ENCODE measurements at places on chromosomes 5 and 9. TPM values are rescaled to one million over a fixed set of nuclear protein-coding genes. Genes with fewer than 3 reads are reported as not detected.

GRCh38 chr5:6576861-6577501 is 55.9 kb downstream of the NSUN2 start:
- H3K4me3 ChIP-seq = no peak overlapping the region
- H3K27me3 ChIP-seq = peaks cover 24% of the 10 kb centered on the region
- H3K4me1 ChIP-seq = no peaks in the 10 kb centered on the region
- no peaks in the 10 kb centered on the region for H3K36me3 ChIP-seq

DNA sequence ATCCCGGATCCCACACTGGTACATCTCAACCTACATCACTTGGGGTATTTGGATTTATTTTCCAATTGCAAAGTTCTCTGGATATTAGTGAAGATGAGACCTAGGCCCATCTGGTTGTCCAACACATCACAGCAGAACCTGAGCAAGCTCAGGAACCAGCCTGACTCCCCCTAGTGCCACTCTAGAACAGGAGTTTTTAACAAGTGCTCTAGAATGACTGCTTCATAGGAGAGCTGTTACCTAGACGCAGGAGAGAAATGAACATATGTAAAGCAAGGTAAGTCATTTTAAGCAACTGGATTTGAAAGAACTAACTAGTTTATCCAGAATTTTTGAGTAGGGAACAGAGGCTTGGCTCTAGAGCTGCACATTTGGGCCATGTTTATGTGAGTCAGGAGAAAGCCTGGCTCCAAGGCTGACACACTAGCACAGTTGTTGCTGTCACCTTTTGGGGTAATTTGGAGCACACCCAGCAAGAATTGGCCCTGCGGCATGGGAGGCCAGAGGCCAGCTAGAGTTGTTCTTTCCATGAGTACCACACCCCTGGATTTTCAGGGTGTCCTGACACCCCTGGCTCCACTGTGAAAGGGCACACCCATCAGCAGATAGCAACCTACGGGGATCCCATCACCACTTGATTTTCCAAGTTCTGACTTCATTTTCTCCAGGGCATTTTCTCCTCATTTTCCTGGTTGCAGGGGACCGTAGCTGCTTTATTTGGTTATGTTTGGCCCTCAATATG is 110.9 kb upstream of the LPAR1 start:
- no peak for DNase-seq
- no peaks in the 10 kb centered on the region for H3K36me3 ChIP-seq
- no peak overlapping the region for H3K27ac ChIP-seq
- H3K4me1 ChIP-seq = no peaks in the 10 kb centered on the region

PHF24 gene
- total RNA-seq = not detected

- H3K36me3 ChIP-seq = no peaks in the 10 kb centered on the region
- H3K27ac ChIP-seq = no peak overlapping the region
- no peak overlapping the region for H3K4me3 ChIP-seq
- H3K4me1 ChIP-seq = peaks cover 28% of the 10 kb centered on the region
- DNase-seq = no peak
- no peaks in the 10 kb centered on the region for H3K27me3 ChIP-seq
Observed at GRCh38 chr9:93592008-93592642, 15.7 kb downstream of the PHF2 start.

GRCh38 chr5:29214839-29215238 is 1978.6 kb upstream of the CDH6 start:
- DNase-seq = no peak
- no peaks in the 10 kb centered on the region for H3K36me3 ChIP-seq
- H3K27ac ChIP-seq = no peak overlapping the region
- no peaks in the 10 kb centered on the region for H3K27me3 ChIP-seq

DNA sequence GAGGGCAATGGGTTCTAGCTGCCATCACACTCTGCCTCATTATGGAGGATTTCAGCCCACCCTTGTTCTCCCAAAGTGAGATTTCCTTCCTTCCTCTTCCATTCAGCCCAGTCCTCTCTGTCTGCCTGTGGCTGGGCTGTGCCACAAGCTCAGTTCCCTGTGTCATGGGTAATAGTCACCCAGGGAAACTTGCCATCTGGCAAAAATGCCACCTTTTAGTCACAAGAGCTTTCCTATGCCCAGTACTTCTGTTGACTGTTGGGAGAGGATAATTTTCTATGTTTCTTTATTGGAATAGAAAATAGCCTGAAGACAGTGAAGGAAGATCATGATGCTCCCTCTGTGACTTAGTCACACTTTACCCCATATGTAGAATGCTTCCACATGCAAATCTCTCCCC is 71.4 kb downstream of the TLR4 start:
- DNase-seq = no peak
- no peak overlapping the region for H3K27ac ChIP-seq
- H3K4me1 ChIP-seq = peaks cover 15% of the 10 kb centered on the region
- H3K27me3 ChIP-seq = peaks cover 33% of the 10 kb centered on the region

DNA sequence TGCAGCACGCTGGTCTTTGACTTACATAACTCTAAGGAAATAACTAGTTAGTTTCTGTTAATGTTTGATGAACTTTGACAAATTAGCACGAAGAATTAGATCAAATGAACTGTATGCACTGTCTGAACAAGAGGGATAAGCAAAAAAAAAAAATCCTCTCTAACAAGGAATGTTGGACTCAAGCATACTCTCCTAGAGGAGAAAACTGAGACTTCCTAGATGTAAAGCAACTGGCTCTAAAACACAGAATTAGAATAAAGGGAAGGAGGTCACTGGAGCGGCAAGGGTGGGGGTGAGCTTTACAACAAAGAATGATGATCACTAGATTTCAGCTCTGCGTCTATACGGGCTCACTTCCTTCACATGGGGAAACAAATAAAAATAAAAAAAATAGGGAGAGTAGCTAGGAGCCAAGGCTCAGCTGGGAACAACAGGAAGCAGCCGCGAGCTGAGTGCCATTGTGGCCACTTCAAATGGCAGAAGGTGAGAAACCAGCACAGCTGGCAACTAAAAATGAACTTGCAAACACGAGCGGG is 48.7 kb upstream of the CEMIP2 start:
- H3K4me3 ChIP-seq = no peak overlapping the region
- no peak for DNase-seq
- H3K27ac ChIP-seq = no peak overlapping the region
- peaks cover 13% of the 10 kb centered on the region for H3K4me1 ChIP-seq

SMIM33 gene
- 1.2 TPM for total RNA-seq

GRCh38 chr5:93884254-93884653 is 142.9 kb upstream of the POU5F2 start:
- no peak overlapping the region for H3K4me3 ChIP-seq
- H3K27ac ChIP-seq = no peak overlapping the region
- H3K27me3 ChIP-seq = no peaks in the 10 kb centered on the region
- DNase-seq = no peak

PDE8B gene
- total RNA-seq = 0.25 TPM

FBLL1 gene
- not detected for total RNA-seq

DNA sequence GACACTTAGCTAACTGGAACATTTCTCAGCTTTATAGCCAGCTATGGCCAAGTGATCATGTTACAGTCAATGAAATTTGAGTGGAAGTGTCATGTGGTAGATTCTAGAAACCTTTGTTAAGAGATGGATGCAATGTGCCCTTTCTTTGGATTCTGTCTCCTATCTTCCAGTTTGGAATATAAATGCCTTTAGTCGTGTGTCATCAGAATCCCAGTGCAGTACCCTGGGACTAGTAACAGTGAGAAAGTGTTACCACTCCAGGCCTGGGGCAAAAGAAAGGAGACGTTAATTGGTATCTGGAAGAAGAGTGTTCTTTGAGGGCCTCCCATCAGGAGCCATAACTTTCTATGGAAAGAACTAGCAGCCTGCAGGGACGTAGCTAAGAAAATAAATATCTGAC is 149.6 kb downstream of the SNX18 start:
- H3K4me1 ChIP-seq = peaks cover 34% of the 10 kb centered on the region
- H3K27ac ChIP-seq = no peak overlapping the region
- peaks cover 2% of the 10 kb centered on the region for H3K27me3 ChIP-seq
- DNase-seq = no peak
- peaks cover 29% of the 10 kb centered on the region for H3K36me3 ChIP-seq
- no peak overlapping the region for H3K4me3 ChIP-seq

DNA sequence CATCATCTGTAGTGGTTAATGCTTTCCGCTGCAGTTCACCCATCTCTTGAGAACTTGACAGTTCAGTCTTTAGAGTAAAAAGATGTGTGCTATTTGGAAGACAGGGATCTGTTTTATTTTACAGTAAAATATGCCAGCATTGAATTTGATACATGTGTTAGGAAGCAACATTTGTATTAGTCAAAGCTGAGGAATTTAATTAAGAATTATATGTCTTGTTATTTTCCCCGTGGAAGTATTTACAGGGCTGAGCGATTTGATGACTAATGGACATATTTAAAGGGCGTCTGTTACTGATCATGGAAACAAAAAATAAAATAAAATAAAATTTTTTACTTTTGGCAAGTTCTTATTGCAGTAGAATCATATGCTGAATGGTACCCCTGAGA is 101.3 kb downstream of the PAM start:
- H3K4me1 ChIP-seq = peaks cover 9% of the 10 kb centered on the region
- H3K27ac ChIP-seq = no peak overlapping the region
- no peaks in the 10 kb centered on the region for H3K36me3 ChIP-seq
- H3K27me3 ChIP-seq = no peaks in the 10 kb centered on the region

TAF7 gene
- 62.1 TPM for total RNA-seq

ANAPC2 gene
- total RNA-seq = 76.1 TPM

DNA sequence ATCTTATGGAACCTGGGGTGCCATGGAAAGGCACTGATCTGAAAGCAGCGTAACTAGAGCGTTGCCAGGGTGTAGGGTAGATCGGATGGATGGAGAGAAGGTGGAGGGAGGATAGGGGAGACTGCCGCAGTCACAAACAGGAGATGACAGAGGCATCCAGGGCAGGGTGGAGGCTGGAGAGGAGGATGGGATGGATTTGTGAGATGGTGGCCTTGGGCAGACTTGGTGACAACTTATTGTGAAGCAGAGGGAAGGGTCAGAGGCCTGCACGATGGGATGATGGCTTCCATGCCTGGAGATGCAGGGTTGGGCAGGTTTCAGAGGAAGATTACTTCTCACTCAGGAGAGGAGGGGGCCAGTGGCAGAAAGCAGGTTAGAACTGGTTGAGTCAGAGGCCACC is 2.4 kb downstream of the GLIPR2 start:
- no peak overlapping the region for H3K27ac ChIP-seq
- H3K27me3 ChIP-seq = peaks cover 14% of the 10 kb centered on the region
- H3K4me1 ChIP-seq = peaks cover 77% of the 10 kb centered on the region
- DNase-seq = no peak
- peaks cover 42% of the 10 kb centered on the region for H3K36me3 ChIP-seq
- no peak overlapping the region for H3K4me3 ChIP-seq

All from activated CD4-positive, alpha-beta T cell treated with anti-CD3 and anti-CD28 coated beads, Interleukin-2, amount 10 ng/mL, durations not matched to agents 7 days and 5 days (primary cell).